ENCODE measurements at places on chromosomes 11 and 22. TPM values are rescaled to one million over a fixed set of nuclear protein-coding genes. Genes with fewer than 3 reads are reported as not detected.

Gene C1QTNF5
- not detected for total RNA-seq

Gene IGLL5
- total RNA-seq: 0.93 TPM

Gene SCGB1D2
- not detected for total RNA-seq

Gene PYGM
- total RNA-seq: 8.4 TPM

DNA sequence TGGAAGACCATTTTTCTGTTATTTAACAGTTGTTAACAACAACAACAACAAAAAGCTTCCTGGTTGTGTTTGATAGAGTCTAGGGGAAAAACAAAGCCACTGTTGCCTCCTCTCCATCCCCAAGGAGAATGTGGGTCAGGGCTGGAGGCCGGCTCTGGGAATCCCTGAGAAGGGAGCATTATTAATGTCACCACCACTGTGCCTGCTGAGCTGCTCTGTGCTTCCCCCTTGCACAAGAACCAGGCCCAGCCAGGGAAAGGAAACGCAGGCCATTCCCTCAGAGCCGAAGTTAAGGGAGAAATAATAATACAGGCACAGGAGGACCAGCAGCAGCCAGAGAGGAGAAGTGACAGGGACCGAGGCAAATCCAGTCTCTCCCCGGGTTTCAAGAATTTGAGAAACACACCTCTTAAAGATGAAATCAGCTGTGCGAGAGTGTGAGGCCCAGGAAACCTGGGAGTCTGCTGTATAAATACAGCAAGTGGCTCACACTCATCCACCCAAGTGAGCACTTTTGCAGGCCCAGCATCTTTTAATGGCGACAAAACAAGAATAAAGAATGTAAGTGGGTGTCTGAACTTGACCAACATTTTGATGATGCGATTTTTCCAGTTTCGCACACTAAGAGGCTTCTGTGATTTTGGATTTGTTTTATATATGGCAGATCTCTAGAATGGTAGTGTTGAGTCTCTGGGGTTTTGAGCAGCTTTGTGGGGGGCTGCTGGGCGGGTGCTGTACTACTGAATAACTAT is 539.2 kb downstream of the NTM start:
- H3K27ac ChIP-seq: no peak overlapping the region
- H3K36me3 ChIP-seq: no peaks in the 10 kb centered on the region
- no peak overlapping the region for H3K4me3 ChIP-seq
- no peak for DNase-seq

Measured in natural killer cell (primary cell).